ENCODE measurements at places on chromosomes 3 and 15.
A peak's percentile ranks its signal among the peaks of the same experiment; 100 is the strongest.

DNA sequence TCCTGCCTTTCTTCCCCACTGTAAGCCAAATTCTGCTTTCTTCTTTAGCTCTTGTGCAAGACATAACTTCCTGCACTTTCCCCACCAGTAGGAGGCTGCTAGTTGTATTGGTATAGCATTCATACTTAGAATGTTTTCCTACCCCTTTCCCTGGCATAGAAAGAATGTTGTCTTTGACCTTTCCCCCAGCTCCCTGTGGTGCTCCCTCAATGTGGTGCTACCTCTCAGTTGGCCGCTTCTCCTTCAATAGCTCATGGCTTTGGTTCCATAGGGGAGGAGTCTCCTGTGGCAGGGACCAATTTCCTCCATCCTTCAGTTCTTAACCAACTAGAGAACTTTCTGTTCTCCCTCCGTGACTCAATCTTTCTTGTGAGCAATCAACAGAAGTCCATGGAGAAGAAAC lies 67.5 kb upstream of the AKAP13 start:
- no peak for DNase-seq

DNA sequence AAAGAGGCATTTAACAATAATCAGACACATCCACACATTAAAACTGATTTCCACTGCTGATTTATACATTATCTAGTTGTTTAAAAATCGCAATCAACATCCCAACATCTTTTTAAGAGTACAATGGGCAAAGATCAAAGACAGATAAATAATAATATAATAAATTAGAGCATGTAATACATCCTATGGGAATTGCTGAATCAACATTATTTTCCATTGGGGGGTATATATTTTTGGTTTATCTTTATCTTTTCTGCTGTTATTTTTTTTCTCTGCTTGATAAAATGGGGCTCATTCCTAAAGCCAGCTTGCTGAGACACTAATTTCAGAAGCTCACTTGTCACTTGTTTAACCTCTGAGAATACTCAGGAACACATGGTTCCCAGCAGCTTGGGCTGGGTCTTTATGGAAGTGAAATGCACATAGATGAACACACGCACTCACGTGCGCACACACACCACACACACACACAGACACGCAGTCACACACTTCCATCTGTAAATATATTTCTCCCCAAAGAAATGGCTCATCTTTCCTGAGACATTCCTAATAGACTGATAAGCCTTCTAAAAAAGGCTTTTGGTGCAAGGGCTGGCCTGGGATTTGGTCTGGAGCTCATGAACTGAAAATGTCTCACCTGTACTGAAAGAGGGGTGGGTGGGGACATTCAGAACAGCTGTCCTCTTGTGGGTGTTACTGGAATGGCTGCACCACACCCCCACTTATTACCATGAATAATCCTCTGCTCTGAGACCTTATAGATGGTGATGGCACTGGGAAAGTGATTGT lies 3.5 kb upstream of the PPIB start:
- DNase-seq: no peak

DNA sequence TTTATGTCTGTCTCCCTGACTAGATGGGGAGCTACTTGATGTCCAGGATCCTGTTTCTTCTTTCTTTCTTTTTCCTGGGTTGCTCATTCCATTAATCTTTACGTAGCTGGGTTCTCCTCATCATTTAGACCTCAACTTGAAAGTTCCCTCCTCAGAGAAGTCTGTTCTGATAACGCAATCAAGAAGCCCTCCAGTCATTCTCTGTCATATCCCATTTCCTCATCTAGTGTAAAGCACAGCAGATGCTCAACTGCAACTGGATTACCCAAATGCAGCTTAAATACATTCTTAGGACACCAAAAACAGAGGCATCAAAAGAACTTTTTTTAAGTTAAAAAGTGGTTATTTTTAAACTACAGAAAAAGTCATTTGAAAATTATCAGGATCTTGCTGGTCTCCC lies 51.7 kb upstream of the ST3GAL6 start:
- no peak for DNase-seq

GRCh38 chr3:14793126-14793857 lies 25.5 kb upstream of the FGD5 start:
- no peak for DNase-seq

DNA sequence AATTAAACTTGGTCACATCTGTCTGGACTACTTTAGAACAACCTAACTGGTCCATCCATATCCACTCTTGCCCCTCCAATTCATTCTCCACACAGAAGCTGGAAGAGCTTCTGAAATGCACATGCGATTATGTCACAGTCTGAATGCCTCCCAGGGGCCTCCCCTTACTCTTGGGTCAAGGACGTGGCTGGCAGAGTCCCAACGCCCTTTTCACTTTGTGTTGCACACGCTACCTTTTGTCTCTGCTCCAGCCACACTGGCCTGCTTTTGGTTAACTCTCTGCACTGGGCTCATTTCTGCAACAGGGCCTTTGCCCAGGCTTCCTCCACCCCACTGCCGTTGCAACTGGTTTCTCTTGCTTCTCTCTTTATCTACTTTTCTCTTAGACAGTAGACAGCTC lies 245.2 kb downstream of the IL20RB start:
- no peak for DNase-seq

- peak; percentile 25 for DNase-seq
Observed at GRCh38 chr3:12869035-12869621, 27.8 kb upstream of the RPL32 start.

- DNase-seq: peak; percentile 91
Observed at GRCh38 chr3:45817831-45818522, 21.6 kb upstream of the SLC6A20 start.

GRCh38 chr15:71484080-71484479 lies 326.3 kb upstream of the NR2E3 start:
- no peak for DNase-seq

DNA sequence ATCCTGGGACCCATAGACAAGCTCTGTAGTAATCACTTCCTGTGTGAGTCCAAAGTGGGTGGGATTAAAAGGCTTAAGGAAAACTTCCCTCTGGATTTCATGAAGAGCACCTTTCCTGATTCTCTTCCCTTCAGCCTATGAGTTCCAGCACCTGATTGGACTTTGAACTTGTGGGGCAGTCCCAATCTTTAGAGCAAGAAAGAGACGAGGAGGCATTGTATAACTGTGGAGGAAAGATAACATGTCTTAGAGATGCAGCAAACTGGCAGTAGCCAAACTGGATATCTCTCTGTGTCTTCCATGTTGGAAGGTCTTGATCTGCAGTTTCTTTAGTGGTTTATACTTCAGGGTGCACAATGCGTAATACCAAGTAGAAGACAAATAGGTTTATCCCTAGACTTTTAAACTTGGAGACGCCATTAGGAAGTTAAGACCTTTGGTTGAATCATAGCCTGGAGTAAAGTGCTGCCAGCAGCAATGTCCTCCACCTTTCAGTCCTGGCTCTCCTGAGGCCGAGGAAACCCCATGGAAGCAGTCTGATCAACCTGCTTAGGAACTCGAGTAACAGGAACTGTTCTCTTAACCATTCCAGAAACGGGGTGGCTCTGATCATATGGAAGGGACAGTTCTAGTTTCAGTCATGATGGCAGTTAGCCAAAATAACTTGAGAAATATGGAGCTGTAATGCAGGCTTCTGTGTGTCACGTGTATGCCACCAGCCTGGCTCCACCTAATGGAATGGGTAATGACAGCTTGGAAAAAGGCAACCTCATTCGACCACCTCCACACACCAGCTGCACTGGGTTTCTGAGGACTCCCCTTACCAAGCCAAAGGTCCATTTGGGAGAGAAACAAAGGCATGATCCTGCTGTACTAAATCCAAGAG lies 4.7 kb downstream of the EIF1B start:
- DNase-seq: peak; percentile 4

DNA sequence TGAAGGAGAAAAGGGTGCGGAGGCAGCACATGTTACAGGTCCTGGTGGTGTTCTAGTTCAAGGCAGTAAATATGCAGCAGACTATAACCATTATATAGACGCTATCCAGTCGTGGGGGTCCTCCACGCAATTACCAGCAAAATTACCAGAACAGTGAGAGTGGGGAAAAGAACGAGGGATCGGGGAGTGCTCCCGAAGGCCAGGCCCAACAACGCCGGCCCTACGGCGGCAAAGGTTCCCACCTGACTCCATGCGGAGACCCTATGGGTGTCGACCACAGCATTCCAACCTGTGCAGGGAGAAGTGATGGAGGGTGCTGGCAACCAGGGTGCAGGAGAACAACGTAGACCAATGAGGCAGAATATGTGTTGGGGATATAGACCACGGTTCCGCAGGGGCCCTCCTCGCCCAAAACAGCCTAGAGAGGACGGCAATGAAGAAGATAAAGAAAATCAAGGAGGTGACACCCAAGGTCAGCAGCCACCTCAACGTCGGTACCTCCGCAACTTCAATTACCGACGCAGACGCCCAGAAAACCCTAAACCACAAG lies 89.0 kb upstream of the TPM1 start:
- no peak for DNase-seq

GRCh38 chr15:36458411-36458810 lies 121.0 kb upstream of the CDIN1 start:
- DNase-seq: no peak

- DNase-seq: peak; percentile 79
Observed at GRCh38 chr15:74307827-74308811, 59.3 kb downstream of the CYP11A1 start.

GRCh38 chr3:130916507-130917167 lies 22.8 kb downstream of the ATP2C1 start:
- no peak for DNase-seq

- DNase-seq: peak; percentile 72
Observed at GRCh38 chr3:24683633-24684384, 189.2 kb upstream of the THRB start.
